ENCODE measurements at places on chromosomes 7 and 10. TPM values are rescaled to one million over a fixed set of nuclear protein-coding genes. Genes with fewer than 3 reads are reported as not detected.
A peak's percentile ranks its signal among the peaks of the same experiment; 100 is the strongest.

GRCh38 chr10:95880704-95881103 lies 27.1 kb upstream of the CC2D2B start:
- H3K27ac ChIP-seq = no peak overlapping the region
- H3K4me1 ChIP-seq = peaks cover 17% of the 10 kb centered on the region
- no peaks in the 10 kb centered on the region for H3K27me3 ChIP-seq

- H3K27me3 ChIP-seq = no peaks in the 10 kb centered on the region
- H3K36me3 ChIP-seq = no peaks in the 10 kb centered on the region
- H3K4me1 ChIP-seq = peaks cover 7% of the 10 kb centered on the region
- H3K27ac ChIP-seq = no peak overlapping the region
- no peak overlapping the region for H3K4me3 ChIP-seq
These were observed 99.8 kb downstream of the JCAD start for GRCh38 chr10:29959586-29959985.

DNA sequence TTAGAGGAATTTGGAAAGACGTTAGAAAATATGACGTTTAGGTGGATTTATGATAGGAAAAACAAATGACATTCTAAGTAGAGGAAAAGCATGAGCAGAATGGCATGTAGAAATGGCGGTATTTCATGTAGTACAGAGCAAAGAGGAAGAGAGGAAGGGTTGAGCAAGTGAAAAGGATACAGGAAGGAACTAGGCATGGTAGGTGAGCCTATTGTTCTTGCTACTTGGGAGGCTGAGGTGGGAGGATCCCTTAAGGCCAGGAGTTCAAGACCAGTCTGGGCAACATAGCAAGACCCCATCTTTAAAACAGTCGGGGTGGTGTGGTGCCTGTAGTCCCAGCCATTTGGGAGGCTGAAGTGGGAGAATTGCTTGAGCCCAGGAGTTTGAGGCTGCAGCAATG lies 1.2 kb downstream of the GTPBP10 start:
- H3K4me1 ChIP-seq = peaks cover 20% of the 10 kb centered on the region
- DNase-seq = no peak
- no peaks in the 10 kb centered on the region for H3K27me3 ChIP-seq
- H3K27ac ChIP-seq = no peak overlapping the region
- H3K4me3 ChIP-seq = no peak overlapping the region

- H3K36me3 ChIP-seq = no peaks in the 10 kb centered on the region
- H3K4me1 ChIP-seq = no peaks in the 10 kb centered on the region
- no peak for DNase-seq
- H3K27ac ChIP-seq = no peak overlapping the region
- H3K27me3 ChIP-seq = no peaks in the 10 kb centered on the region
These were observed 134.5 kb downstream of the ST7 start for GRCh38 chr7:117087639-117088396.

DNA sequence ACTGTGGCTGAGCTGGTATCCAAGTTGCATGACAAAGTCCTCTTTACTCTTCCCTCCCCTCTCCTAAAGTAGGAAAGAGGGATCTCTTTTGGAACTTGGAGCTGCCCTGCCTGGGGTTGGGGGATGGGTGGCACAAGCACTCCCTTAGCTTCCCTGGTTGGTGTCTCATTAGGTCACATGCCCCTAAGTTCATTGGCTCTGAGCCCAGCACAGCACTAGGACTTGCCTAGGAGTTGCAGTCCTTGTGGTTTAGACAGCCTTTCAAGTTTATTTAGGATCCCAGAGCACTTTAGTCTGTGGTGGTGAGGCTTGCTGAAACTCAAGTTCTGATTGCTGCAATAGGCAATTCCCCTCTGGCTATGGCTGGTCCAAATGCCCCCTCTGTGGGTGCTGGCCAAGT lies 281.4 kb downstream of the NXPH1 start:
- H3K27me3 ChIP-seq = no peaks in the 10 kb centered on the region
- no peaks in the 10 kb centered on the region for H3K36me3 ChIP-seq
- peak; percentile 81 for DNase-seq
- H3K4me3 ChIP-seq = no peak overlapping the region
- no peak overlapping the region for H3K27ac ChIP-seq

DNA sequence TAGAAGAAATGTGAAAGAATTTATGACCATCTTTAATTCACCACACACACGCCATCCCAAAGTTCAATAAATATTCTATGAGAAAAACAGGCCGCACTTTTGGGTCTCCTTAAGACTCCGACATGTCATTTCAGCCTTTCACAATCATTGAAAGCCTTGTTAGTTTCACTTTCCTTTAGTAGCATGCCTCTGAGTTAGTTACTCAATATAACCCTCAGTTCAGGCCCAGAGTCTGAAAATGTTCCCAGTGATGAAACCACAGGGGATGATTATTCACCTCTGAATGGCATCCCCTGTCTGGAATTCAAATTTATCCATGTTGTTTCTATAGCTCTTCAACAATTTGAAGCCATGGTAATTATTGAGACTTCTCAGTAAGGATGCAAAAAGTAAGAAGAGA lies 278.1 kb upstream of the NRP1 start:
- H3K4me3 ChIP-seq = no peak overlapping the region
- DNase-seq = no peak
- no peaks in the 10 kb centered on the region for H3K27me3 ChIP-seq
- H3K36me3 ChIP-seq = no peaks in the 10 kb centered on the region

- no peak for DNase-seq
- H3K27ac ChIP-seq = no peak overlapping the region
- H3K36me3 ChIP-seq = peaks cover 30% of the 10 kb centered on the region
- H3K4me1 ChIP-seq = no peaks in the 10 kb centered on the region
- no peak overlapping the region for H3K4me3 ChIP-seq
- no peaks in the 10 kb centered on the region for H3K27me3 ChIP-seq
These were observed 27.7 kb downstream of the RCC1L start for GRCh38 chr7:75045881-75046280.

DNA sequence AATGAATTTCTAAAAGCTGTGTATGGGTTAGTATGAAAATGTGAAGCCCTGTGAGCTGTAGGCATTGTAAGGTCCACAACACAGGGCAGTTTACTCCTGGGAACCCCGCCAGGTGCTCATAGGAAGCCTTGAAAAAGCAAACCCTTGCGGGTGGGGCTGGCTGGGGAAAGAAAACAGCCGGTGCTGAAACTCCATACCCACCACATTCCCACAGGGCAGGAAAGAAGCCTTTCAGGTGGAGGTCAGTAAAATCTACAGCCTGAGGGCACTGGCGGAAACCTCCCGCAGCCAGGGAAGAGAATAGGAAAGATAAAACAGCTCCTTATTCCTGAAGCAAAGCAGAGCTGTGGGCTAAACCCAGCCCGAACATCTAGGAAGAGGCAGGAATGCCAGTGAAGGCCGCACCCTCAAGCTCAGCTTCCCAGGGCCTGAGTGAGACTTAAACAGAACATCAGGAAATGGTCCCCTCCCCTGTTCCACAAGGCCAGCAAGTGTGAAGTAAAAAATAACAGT lies 34.7 kb downstream of the PODXL start:
- DNase-seq = peak; percentile 77
- H3K4me1 ChIP-seq = peaks cover 11% of the 10 kb centered on the region
- no peaks in the 10 kb centered on the region for H3K36me3 ChIP-seq
- H3K4me3 ChIP-seq = no peak overlapping the region

DNA sequence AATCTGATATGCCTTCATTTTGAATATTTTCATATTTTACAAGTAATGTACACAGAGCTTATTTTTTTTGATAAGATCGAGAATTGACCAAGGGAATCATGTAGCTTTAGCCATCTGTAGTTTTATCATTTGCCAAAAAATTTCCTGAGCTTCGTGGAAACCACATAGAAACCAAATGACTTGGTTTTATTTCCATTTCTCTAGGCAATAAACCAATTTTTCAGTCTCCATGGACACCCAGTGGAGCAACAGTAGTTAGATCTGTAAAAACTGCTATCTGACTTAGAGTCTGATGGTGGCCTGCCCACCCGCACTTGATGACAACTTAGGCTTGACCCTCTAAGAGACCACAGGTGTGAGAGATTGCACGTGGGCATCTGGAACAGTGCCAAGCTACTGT lies 127.8 kb upstream of the CDK6 start:
- no peak for DNase-seq
- H3K4me1 ChIP-seq = no peaks in the 10 kb centered on the region
- H3K4me3 ChIP-seq = no peak overlapping the region
- H3K36me3 ChIP-seq = no peaks in the 10 kb centered on the region

DNA sequence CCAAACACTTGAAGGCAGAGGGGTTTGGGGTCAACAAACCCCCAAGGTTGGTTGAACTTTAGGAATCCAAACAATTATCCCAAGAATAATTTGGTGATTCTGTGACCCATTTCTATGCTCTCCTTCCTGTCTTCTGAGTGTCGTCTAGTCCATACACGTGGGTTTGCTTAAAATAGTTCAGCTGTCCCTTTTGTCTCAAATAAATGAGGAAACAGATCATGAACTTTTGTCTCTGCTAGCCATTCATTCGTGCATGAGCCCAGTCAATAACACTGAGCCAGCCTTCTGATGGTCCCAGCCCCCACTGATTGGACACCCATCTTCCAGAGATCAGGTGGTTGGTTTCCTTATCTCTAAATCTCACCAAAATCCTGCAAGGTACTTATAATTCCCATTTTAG lies 255.4 kb downstream of the PRPF18 start:
- H3K4me3 ChIP-seq = no peak overlapping the region
- no peaks in the 10 kb centered on the region for H3K4me1 ChIP-seq
- no peaks in the 10 kb centered on the region for H3K36me3 ChIP-seq
- no peak for DNase-seq

GRCh38 chr10:133197786-133198185 lies 32.2 kb upstream of the UTF1 start:
- H3K27ac ChIP-seq = no peak overlapping the region
- no peaks in the 10 kb centered on the region for H3K36me3 ChIP-seq
- no peaks in the 10 kb centered on the region for H3K27me3 ChIP-seq
- no peak overlapping the region for H3K4me3 ChIP-seq
- DNase-seq = no peak
- no peaks in the 10 kb centered on the region for H3K4me1 ChIP-seq

- no peaks in the 10 kb centered on the region for H3K27me3 ChIP-seq
- H3K4me3 ChIP-seq = no peak overlapping the region
- no peaks in the 10 kb centered on the region for H3K36me3 ChIP-seq
- no peak overlapping the region for H3K27ac ChIP-seq
- H3K4me1 ChIP-seq = no peaks in the 10 kb centered on the region
- DNase-seq = no peak
These were observed 1177.7 kb upstream of the AUTS2 start for GRCh38 chr7:68420342-68421192.

GRCh38 chr7:69518705-69519077 lies 79.6 kb upstream of the AUTS2 start:
- no peaks in the 10 kb centered on the region for H3K27me3 ChIP-seq
- no peaks in the 10 kb centered on the region for H3K36me3 ChIP-seq
- H3K4me3 ChIP-seq = no peak overlapping the region
- no peaks in the 10 kb centered on the region for H3K4me1 ChIP-seq

Gene MOGAT3
- total RNA-seq = not detected

Gene IL2RA
- total RNA-seq = 57.9 TPM

Gene CYP2C9
- not detected for total RNA-seq

Gene MACC1
- total RNA-seq = 9.8 TPM

Gene LIPF
- total RNA-seq = not detected

Data from adrenal gland (tissue), 19 donors.